Activated CD8-positive, alpha-beta memory T cell treated with anti-CD3 and anti-CD28 coated beads, Interleukin-2, amount 10 ng/mL, durations not matched to agents 7 days and 5 days (primary cell): ENCODE measurements at places on chromosomes 7 and 10.

- DNase-seq: no peak
- H3K27ac ChIP-seq: no peak overlapping the region
- no peaks in the 10 kb centered on the region for H3K27me3 ChIP-seq
- no peaks in the 10 kb centered on the region for H3K36me3 ChIP-seq
- H3K4me3 ChIP-seq: no peak overlapping the region
Observed at GRCh38 chr7:136134503-136134902, 157.3 kb upstream of the MTPN start.

- H3K27ac ChIP-seq: no peak overlapping the region
- H3K36me3 ChIP-seq: peaks cover 1% of the 10 kb centered on the region
- no peak for DNase-seq
- H3K4me3 ChIP-seq: no peak overlapping the region
- no peaks in the 10 kb centered on the region for H3K4me1 ChIP-seq
Observed at GRCh38 chr7:1331561-1332467, 99.1 kb downstream of the UNCX start.

DNA sequence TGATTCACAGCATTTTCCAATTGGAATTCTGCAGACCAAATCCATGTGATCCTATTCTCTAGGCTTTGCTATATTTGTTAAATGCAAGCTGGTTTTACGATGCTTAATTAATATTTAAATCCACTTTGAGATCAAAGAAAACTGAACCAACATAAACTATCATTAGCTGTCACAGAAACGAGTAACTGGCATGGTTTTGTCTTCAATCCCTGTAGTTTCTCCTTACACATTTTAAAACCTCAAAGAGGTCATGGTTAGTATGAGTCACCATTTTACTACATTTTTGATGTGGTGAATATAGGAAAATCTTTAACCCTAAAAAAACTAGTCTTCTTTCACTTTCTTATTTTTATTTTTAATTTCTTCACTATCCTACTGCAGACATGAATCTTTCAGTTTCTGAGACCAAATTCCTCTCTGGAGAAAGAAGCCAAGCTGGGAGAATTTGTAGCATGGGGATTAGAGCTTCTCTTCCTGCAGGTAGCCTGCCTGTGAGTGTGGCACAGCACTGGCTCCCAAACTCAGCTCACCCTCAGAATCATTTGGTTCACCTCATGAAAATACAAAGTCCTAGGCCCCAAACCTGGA is 8.7 kb upstream of the LIPM start:
- no peaks in the 10 kb centered on the region for H3K36me3 ChIP-seq
- no peak overlapping the region for H3K4me3 ChIP-seq
- H3K27ac ChIP-seq: no peak overlapping the region
- H3K27me3 ChIP-seq: peaks cover 13% of the 10 kb centered on the region
- no peak for DNase-seq
- peaks cover 24% of the 10 kb centered on the region for H3K4me1 ChIP-seq

- H3K27me3 ChIP-seq: peaks cover 31% of the 10 kb centered on the region
- no peaks in the 10 kb centered on the region for H3K36me3 ChIP-seq
- no peak for DNase-seq
- no peaks in the 10 kb centered on the region for H3K4me1 ChIP-seq
- no peak overlapping the region for H3K4me3 ChIP-seq
Observed at GRCh38 chr10:31650010-31650409, 278.6 kb downstream of the ARHGAP12 start.

DNA sequence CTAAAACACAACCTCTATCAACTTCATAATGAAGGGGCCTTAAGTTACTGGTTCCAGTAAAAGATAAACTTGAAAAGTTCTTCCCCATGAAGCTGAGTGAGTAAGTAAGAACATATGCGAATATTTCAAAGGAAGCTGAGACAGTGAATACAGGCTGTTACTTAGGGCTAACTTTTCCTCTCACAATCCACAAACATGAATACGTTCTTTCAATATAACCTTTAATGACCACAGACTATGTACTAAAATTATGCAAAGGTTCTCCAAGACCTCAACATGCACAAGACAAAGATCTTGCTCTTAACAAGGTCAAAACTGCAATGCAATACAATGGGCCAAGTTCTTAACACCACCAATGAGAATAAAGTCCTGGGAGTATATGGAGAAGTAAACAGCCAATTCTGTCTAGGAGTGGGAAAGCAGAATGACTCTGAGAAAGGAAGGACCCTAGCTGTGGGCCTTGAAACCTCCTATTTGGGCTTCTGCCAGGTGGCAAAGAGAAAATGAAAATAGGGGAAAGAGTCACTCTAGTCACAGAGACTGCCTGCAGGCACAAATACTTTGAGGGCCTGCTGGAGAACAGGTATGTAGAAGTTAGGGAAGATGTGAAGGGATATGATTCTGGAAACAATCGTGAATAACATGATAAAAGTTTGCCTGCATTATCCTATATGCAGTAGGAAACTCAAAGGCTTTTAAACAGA is 43.7 kb downstream of the OSBPL3 start:
- DNase-seq: no peak
- H3K27me3 ChIP-seq: no peaks in the 10 kb centered on the region
- H3K4me3 ChIP-seq: no peak overlapping the region
- peaks cover 51% of the 10 kb centered on the region for H3K36me3 ChIP-seq
